ENCODE measurements at places on chromosomes 5 and 9.

- DNase-seq: no peak
Measured at GRCh38 chr9:137666513-137666822, 47.7 kb downstream of the EHMT1 start.

DNA sequence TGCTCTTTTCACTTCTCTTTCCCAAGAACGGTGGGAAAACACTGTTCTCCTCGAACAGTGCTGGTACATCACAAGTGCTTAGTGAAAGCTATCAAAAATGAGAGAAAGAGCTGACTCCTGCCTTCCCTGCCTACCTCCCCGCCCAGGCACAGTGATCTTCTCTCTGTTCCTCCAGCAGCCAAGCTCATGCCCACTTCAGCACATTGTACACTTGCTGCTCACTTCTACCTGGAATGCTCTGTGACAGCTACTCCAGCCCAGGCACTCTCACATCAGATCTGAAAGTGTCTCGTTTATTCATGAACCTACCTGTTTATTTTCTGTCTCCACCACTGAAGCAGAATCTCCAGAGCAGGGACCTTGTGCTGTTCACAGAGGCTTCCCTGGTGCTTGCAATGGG, 1.8 kb downstream of the SLC35D2 start:
- DNase-seq: no peak

DNA sequence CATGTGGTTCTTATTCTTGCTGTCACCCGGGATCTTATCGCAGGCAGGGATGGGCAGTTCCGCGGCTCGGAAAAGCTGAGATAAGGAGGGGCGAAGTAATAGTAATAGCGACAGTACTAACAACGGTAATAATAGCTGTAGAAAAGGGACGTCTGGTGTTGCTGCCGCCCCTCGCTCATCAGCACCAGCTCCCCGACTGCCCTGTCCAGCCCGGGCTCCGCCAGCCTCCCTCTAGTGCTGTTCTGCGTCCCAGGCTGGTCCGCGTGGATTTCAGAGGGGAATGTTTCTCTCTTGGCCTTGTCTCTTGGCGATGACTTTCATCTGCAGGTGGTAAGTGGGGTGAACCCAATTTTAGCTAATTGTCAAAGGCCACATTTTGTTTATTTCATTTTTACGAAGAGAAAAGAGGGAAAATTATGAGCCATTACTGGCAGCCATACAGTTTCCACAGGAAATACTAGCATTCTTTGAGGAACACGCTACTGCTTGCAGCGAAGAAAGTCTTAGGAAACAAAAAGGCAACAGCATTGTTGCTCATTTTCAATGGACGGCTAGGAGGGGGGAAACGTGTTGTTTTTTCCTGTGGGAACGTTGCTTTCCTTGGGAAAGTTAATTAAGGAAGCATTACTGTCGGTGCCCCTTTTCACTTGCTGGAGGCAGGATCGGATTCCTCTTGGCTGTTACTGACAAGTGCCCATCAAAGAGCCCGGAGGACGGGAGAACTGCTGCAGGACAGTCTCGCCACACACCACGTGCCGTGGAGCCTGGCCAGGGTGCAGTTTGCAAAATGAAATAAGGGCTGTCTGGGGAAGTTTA, 762 bp downstream of the SNCAIP start:
- DNase-seq: no peak

DNA sequence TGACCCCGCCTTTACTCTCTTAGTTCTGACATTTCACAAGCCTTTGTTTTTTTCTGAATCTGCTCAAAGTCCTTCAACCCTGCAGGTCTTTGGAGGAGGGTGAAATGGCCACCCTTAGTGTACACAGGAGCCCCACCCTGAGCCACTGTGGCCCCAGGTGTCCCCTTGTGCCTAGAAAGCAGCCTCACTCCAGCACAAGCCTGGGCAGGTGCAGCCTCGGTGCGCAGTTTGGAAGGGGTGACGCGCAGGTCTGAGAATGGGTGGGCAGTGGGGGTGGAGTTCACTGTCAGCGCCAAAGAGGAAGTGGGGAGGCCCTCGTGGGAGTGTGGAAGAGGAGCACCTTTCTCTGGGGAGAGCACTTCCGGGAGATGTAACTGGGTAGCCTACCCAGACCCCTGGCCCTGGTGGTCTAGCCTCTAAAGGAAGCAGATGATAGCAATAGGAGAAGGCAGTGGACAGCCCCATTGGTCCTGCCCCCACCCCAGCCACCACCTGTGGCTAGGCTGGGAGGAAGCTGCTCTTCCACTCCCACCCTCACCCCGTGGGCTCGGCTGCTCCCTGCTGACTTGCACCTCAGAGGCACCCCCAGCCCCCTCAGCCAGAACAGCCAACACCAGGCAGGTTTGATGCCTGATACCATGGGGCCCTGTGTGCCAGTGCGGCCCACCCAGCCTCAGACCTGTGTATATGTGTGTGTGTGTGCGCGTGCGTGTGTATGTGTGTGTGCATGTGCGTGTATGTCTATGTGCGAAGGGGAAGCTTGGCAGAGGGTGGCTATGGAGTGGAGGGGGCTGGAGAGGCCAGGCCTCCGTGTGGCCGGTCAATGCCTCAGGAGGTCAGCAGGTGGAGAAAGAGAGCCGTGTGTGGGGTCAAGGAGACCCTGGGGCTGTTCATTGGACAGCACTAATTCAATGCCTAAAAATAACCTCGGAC, 16.8 kb upstream of the DAB2IP start:
- DNase-seq: no peak

- DNase-seq: no peak
Measured at GRCh38 chr5:137088175-137088574, 411.0 kb downstream of the SPOCK1 start.

GRCh38 chr5:148543727-148544126, 110.6 kb downstream of the HTR4 start:
- DNase-seq: no peak

- DNase-seq: no peak
Measured at GRCh38 chr5:136258463-136258862, 65.5 kb upstream of the SMIM32 start.

DNA sequence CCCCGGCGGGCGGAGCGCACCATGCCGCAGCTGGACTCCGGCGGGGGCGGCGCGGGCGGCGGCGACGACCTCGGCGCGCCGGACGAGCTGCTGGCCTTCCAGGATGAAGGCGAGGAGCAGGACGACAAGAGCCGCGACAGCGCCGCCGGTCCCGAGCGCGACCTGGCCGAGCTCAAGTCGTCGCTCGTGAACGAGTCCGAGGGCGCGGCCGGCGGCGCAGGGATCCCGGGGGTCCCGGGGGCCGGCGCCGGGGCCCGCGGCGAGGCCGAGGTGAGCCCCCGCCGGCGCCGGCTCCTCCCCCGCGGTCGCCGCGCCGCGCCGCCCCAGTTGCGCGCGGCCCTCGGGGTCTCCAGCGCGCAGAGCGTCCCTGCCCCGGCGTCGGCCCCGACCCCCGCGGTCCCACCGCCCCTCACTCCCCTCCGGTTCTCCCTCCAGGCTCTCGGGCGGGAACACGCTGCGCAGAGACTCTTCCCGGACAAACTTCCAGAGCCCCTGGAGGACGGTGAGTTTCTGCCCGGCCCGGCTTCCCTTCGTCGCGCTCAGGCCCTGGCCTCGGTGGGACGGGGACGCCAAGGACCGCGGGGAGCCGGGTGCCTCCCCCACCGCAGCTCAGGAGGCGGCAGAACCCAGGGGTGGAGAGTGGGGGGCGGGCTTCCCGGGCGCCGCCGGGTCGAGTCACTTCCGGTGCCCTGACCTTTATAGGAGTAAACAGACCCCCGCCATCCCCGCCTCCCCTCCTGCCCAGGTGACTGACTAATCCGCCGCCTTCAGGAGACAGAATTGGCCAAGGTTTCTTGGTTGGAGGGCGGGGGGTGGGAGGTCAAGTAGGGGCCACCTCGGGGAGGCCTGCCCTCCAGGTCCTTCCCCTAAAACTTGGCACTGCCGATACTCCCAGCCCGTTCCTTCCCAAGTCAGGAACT, 665 bp downstream of the TCF7 start:
- peak; percentile 55 for DNase-seq

DNA sequence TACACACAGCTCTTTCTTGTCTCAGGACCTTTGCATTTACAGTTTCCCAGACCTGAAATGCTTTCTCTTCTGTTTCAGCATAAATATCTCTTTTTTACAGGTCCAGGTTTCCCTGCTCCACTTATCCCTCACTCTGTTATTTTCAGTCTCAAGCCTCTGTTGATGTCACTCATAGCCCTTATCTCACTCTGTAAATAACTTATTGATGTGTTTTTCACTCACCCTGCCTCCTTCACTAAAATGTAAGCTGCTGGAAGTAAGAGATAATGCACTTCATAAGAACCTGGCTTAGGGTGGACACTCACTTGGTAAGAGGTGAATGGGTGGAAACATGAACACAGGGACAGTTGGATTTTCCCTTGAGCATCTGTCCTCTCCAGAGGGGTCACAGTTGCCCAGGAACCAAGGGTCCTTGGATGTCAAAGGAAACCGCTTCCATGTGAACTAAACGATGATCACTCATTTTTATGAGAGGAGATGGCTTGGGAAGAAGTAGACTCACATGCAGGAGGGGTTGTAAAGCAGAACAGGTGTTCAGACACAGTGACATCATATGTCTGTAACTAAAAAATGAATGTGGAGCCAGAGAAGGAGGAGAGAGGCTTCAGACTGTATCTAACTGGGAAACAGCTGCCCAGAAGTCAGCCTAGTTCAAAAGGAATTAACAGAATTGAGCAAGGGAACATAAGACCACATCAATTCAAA, 5.5 kb upstream of the HTR4 start:
- no peak for DNase-seq

GRCh38 chr9:108536836-108537601, 318.8 kb downstream of the ACTL7B start:
- no peak for DNase-seq

GRCh38 chr5:143056792-143057579, 286.8 kb downstream of the ARHGAP26 start:
- DNase-seq: no peak

- no peak for DNase-seq
Measured at GRCh38 chr9:123113185-123113584, 79.7 kb downstream of the GPR21 start.

GRCh38 chr9:109880276-109881169, 100.5 kb downstream of the PALM2AKAP2 start:
- no peak for DNase-seq

GRCh38 chr9:97487861-97488260, 13.6 kb upstream of the TMOD1 start:
- DNase-seq: no peak

DNA sequence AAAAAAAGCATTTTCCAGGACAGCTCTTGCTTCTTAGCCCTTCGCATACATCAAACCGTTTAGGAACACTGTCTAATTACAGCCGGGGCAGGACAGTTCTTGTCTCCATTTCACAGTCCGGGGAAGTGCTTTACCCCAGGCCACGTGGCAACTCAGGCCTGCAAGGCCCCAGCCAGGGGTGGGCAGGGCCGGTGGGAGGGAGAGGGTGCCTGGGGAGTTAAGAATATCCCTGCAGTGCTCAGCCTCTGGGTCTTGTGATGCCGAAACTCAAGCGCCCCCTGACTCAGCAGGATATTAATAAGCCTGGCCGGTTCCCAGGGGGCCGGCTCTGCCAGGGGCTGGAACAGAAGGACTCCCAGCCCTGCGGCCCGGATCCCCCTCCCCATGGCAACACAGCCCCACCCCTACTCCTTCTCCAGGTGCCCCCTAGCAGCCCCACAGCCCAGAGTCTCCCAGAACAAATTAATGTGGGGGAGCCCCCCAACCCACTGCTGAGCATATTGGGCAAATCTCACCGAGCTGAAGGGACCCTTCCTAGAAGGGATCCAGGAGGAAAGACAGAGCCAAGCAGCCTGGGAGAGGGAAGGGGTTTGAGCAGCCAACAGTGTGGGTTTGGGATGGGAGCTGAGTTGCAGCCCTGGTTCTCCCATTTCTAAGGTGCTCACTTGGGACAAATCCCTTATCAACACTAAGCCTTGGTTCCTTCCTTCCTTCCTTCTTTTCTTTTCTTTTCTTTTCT, 45.3 kb downstream of the PLPP7 start:
- no peak for DNase-seq

GRCh38 chr9:101226803-101227202, 158.0 kb downstream of the BAAT start:
- DNase-seq: no peak

DNA sequence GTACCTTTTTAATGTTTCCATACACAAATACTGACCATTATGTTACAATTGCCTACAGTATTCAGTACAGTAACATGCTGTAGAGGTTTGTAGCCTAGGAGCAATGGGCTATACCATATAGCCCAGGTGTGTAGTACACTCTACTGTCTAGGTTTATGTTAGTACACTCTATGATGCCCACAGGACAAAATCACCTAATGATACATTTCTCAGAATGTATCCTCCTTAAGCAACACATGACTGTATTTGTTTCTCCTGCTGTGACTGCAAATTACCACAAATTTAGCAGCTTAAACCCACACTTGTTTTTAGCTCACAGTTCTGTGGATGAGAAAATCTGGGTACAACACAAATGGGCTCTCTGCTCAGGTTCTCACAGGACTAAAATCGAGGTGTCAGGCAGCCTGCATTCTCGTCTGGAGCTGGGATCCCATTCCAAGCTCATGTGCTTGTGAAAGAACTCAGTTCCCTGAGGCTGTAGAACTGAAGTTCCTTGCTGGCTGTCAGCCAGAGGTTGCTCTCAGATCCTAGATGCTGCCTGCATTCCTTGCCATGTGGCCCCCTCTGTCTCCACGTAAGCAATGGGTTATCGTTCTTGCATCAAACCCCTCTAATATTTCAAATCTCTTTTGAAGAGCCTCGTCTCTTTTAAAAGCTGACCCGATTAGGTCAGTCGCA, 38.6 kb upstream of the PIK3R1 start:
- DNase-seq: no peak

GRCh38 chr5:90287036-90287435, 122.5 kb downstream of the CETN3 start:
- no peak for DNase-seq

GRCh38 chr9:99130069-99130468, 25.2 kb downstream of the TGFBR1 start:
- DNase-seq: no peak

DNA sequence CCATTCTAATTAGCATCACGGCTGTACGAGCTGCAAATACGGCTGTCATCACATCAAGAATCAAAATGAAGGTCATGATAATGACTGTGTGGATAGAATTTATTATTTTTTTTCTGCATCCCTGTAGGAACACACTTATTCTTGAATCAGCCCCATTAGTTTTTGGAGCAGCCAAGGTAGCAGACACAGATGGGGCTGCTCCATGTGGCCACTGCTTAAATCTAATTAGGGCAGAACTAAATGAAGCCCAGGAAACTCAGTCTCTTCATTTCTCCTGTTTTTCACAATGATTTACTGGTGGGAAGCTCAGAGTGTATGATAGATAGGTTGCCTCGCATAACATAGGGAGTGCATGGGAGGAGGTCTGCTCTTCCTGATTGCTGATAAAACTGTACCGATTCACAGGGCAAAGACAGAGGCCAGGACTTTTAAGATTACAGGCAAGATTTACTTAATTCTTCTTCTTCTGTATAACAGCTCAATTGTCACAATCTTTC, 275.5 kb downstream of the GLIS3 start:
- no peak for DNase-seq

DNA sequence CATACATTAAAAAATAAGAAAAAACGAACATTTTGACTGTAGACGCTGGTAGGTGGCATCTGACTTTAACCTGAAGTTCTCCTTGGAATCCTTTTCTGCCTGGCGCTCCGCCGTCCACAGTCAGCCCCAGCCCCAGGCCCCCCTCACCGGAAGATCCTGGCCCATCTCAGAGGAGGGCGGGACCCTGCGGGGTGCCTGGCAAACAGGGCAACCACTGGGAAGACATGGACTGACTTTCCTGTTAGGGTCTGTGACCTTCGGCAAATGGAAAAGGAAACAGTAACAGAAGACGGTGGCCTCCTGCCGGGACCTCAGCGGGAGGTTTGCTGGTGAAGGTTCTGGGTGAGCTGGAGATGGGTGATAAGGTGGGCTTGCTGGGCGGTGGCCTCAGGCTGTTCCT, 11.7 kb upstream of the EGR1 start:
- no peak for DNase-seq

- no peak for DNase-seq
Measured at GRCh38 chr9:134976403-134976802, 58.7 kb upstream of the FCN1 start.

Data from stimulated activated CD4-positive, alpha-beta T cell treated with anti-CD3 and anti-CD28 coated beads, TNF-alpha, amount 100 ng/mL, for 24 hours (primary cell).